ENCODE measurements at places on chromosomes 3 and 15.

DNA sequence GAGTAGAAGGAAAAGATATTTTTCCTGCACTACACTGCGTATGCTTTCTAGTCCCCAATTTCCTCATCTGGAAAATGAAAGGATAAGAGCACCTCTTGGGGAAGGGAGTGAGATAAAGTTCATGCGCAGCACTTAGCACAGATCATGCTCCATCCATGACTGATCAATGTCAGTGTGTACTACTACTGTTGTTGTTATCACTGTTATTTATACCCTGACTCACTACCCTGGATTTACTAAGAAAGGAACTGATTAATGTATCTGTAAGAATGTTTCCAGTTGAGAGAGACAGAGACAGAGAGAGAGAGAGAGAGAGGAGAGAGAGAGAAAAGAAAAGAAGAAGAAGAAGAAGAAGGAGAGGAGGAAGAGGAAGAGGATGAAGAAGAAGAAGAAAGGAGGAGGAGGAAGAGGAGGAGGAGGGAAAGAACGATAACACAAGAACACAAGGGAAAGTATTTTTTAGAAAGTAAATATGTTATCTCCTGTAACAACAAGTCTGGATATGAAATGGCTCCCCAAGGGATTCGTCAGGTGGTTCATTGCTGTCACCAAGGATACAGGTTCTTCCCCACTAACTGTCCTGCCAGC lies 212.2 kb upstream of the PROK2 start:
- DNase-seq, result no peak

- DNase-seq, result no peak
Measured at GRCh38 chr3:126770096-126770495, 66.1 kb downstream of the CHCHD6 start.

- DNase-seq, result no peak
Measured at GRCh38 chr3:150096700-150097587, 126.2 kb upstream of the PFN2 start.

DNA sequence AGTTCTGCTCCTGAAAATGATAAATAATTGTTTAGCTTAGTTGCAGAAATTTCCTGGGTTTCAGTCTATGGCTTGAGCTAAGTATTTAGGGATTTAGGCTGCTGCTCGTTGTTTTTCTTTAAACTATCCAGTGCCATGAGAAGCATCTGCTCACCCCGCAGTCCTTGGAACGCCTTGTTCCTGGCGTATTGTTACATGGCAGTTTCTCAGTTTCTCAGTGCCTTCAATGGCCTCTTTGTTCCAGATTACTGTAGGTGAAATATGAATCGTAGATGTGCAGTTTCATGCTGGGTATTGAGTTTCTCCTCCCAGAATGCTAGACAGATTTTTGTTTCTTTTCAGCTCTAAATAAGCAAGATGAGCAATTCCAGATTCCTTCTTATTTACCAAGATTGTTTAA lies 269.5 kb upstream of the GBE1 start:
- no peak for DNase-seq

All from frontal cortex (tissue), 4 donors.